SW480 (cell line): ENCODE measurements at places on chromosomes 11 and 22.
A peak's percentile ranks its signal among the peaks of the same experiment; 100 is the strongest.

- no peak for DNase-seq
Observed at GRCh38 chr22:33682927-33683326, 237.3 kb downstream of the LARGE1 start.

DNA sequence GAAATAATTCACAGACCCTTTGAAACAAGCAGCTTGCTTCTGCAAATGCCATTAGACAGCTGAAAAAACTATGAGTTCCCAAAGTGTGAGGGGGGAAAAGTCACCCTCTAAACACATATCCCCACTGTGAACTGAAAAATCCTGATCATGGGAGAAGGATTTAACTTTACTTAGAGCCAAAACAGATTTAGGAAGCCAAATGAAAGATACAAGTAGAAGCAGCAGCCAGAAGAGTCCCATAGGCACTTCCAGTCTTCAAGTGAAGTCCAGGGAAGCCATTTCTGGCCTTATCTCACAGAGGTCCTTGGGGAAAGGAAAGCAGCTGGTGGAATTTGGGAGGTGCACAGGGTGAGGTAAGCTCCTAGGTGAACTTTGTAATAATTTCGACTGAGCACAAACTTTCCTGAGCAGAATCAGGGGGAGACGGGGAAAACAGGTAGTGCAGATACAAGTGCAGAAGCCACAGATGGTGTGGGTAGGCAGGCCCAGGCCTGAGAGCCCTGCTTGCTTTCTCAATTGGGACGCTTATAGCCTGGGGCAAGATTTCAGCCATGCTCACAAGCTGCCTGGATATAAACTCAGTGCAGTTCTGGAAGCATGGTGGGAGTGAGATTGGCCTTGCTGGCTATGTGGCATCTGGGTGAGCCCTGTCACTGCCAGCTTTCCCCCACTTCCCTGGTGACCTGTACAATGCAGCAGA is 44.8 kb downstream of the GAS2 start:
- no peak for DNase-seq

DNA sequence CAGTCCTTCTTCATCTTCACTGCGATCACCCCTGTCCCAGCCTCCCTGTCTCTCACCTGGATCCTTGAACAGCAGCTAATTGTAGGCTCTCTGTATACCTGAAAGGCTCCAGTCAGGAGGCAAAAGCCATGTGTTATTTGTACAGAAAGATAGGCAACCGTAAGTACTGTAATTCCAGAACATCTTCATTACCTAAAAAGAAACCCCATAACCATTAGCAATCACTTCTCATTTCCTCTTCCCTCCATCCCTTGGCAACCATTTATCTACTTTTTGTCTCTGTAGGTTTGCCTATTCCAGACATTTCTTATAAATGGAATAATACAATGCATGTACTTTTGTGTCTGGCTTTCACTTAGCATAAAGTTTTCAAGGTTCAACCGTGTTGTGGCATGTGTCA is 17.8 kb downstream of the NAGA start:
- DNase-seq: no peak

GRCh38 chr22:17540481-17540880 is 22.8 kb upstream of the SLC25A18 start:
- no peak for DNase-seq

DNA sequence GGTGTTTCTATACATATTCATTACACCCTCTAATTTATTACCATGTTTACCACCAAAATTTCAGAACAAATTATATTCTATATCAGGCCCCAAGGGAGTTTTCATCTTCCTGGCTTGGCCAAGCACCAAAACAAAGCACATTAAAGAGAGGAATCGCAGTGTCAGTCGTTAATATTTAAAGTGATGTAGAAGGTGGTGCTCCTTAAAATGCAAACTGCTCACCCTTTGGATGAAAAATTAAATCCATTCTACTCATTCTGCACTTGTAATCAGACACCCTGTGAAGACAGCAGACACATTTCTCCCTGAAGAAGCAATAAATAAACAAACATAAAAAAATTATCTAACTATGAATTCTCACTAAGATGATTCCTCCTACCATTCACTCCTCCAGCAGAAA is 113.4 kb downstream of the LRRC4C start:
- DNase-seq: no peak

DNA sequence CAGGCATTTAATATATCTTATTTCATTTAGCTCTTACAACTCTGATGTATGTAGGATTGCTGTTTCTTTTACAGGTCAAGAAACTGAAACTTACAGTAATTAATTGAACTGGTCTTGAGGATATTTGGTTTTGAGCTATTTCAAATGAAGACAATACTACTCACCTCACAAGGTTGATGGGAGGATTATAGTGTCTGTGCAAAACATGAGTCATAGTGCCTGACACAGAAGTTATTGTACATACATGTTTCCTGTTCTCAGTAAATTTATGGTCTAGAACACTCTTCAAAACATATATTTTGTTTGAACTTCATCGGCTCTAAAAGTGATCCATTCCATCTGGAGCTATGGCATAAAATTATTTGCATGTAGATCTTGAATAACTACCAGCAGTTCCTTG is 61.9 kb downstream of the CECR2 start:
- peak; percentile 7 for DNase-seq

DNA sequence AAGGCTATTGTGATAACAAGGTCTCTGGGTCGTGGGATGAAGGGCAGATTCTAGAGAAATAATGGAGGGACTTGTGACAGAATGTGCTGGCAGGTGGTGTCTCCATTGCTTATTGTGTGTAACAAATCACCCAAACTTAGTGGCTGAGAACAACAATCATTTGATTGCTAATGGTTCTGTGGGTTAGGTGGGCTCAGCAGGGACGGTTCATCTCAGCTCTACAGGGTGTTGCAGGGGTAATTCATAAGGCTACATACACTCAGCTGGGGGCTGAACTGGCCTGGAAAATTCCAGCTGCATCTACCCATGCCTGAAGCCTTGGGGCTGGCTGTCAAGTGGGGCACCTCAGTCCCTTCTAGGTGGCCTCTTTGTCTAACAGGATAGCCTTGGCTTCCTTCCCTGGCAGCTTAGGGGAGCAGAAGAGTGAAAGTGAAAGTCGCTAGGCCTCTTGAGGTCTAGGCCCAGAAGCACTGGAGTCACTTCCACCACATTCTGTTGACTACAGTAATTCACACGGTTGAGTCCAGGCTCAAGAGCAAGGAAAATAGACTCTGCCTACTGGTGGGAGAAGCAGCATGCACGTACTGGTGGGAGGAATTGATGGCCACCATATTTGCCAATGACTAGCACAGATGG is 308.9 kb downstream of the MN1 start:
- peak; percentile 22 for DNase-seq

DNA sequence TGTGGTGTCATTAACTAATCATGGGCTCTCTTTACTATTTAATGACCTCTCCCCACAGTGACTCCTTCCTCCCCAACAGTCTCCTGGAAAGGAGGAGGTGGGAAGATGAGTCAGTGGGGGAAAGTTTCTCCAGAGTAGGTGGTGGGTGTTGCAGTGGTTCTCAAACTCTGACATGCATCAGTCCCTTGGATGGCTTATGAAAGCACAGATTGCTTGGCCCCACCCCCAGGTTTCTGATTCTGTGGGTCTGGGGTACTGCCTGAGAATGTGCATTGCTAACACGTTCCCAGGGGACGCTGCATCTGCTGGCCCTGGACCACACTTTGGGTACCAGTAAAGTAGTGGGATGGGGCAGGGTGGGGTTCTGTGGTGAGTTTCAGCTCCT is 9.8 kb downstream of the CD82 start:
- no peak for DNase-seq

DNA sequence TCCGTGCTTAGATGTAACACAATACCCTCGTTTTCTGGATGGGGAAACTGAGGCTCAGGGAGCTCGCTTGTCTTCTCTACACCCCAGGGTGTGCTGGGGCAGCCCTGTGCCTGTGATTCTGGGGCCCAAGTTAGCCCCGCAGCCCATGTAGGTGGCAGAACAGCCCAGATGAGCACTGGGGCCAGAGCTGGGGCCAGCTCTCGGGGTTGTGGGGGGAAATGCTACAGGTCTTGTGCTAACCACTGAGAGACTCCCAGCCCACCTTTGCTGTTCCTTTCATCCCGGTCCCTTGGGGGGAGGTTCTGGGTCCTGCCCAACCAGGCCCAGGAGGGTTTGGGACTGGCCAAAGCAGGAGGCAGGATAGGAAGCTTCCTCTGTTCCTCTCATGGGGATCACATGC is 13.5 kb downstream of the MYEOV start:
- no peak for DNase-seq

GRCh38 chr11:11477695-11478420 is 124.8 kb upstream of the CSNK2A3 start:
- no peak for DNase-seq

GRCh38 chr11:115561116-115561515 is 56.9 kb upstream of the CADM1 start:
- DNase-seq: no peak

- DNase-seq: no peak
Observed at GRCh38 chr11:83302151-83302550, 16.0 kb upstream of the CCDC90B start.

- no peak for DNase-seq
Observed at GRCh38 chr22:49524362-49524761, 303.3 kb downstream of the BRD1 start.

DNA sequence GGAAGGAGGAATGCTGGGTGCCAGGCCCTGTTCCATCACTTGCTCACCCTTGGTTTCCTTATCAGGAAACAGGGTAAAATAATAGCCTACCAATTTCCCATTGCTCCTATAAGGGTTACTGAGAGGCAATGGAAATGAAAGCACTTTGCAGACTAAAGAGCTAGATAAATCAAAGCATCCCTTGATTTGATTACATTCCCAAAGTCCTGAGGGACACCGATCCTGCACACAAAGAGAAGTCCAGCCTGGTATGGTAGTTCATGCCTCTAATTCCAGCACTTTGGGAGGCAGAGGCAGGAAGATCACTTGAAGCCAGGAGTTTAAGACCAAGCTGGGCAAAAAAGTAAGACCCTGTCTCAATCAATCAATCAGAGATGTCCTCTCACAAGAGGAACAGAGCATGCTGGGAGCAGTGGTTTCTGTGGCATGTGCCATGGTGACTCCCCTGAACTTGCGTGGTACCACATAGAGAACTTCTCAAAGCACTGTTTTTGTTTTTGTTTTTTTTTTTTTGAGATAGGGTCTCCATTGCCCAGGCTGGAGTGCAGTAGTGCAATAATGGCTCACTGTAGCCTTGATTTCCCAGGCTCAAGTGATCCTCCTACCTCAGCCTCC is 10.7 kb downstream of the TBC1D10A start:
- no peak for DNase-seq

- DNase-seq: no peak
Observed at GRCh38 chr22:20545681-20546521, 38.5 kb downstream of the MED15 start.

DNA sequence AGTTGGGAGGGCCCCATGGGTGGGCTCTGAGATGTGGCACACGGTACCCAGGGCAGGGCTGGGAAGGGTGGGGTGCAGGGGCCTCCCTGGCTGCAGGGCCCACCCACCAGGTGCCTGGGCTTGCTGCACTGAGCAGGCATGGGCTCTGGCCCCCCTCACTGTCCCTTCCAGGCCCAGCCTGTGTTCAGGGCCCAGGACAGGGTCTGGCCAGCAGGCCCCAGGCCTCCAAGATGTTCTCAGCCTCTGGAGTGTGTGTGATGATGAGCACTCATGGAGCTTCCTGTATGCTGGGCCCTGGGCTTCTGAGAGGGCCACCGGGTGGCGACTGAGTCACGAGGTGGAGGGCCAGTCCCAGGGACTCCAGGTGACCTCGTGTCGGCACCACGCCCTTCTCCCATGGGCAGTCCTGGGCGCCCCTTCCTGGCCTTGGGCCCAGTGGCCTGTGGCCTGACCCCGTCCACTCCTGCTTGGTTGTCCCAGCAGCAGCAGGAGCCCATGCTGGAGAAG is 55.9 kb upstream of the CCDC188 start:
- DNase-seq: no peak

GRCh38 chr11:120571476-120571875 is 59.9 kb downstream of the GRIK4 start:
- no peak for DNase-seq

- DNase-seq: peak; percentile 54
Observed at GRCh38 chr11:114348200-114349191, 51.8 kb downstream of the C11orf71 start.
